ENCODE measurements at places on chromosomes 5 and 9. TPM values are rescaled to one million over a fixed set of nuclear protein-coding genes. Genes with fewer than 3 reads are reported as not detected.

F2RL2 gene
- total RNA-seq = 0.73 TPM

GPR107 gene
- 52.9 TPM for total RNA-seq

DNA sequence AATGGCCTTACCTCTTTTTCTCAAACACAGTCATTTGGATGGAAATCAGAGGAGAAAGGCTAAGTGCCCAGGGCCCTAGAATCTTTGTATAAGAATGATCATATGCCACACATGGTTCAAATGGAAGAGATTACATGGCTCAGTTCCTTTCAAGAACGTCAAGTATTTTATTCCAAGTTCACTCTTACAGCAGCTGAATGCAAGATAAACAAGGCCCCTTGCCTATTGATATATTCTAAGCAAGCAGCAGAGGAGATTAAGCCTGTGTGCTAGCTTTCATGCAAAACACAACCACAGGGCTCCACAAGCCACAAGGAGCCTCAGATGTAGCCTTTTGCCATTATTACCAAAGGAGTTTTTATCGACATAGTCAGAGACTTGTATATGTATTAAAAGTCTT, 55.3 kb upstream of the SLCO6A1 start:
- no peaks in the 10 kb centered on the region for H3K27me3 ChIP-seq
- H3K4me3 ChIP-seq = no peak overlapping the region
- H3K27ac ChIP-seq = no peak overlapping the region
- peaks cover 5% of the 10 kb centered on the region for H3K4me1 ChIP-seq
- H3K36me3 ChIP-seq = no peaks in the 10 kb centered on the region

DNA sequence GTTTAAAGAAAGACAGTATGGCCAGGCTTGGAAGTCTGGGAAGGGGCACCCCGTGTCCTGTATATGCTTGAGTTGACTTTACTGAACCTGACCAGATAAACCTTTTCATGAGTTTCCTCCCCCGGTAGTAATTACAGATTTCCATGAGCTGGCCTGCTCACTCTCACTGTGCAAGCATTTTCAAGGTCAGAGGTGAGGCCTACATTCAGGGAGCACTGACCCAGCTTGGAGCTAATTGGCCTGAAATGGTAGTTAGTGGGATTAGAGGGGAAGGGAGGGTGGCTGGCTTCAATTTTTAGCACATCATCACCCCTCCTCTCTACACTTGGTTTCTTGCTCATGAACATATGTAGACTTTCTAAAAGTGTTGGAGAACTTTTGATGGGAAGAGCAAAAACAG, 99.2 kb downstream of the PSAT1 start:
- H3K36me3 ChIP-seq = no peaks in the 10 kb centered on the region
- no peak for DNase-seq
- H3K27me3 ChIP-seq = no peaks in the 10 kb centered on the region
- no peak overlapping the region for H3K4me3 ChIP-seq
- H3K27ac ChIP-seq = no peak overlapping the region
- no peaks in the 10 kb centered on the region for H3K4me1 ChIP-seq

DNA sequence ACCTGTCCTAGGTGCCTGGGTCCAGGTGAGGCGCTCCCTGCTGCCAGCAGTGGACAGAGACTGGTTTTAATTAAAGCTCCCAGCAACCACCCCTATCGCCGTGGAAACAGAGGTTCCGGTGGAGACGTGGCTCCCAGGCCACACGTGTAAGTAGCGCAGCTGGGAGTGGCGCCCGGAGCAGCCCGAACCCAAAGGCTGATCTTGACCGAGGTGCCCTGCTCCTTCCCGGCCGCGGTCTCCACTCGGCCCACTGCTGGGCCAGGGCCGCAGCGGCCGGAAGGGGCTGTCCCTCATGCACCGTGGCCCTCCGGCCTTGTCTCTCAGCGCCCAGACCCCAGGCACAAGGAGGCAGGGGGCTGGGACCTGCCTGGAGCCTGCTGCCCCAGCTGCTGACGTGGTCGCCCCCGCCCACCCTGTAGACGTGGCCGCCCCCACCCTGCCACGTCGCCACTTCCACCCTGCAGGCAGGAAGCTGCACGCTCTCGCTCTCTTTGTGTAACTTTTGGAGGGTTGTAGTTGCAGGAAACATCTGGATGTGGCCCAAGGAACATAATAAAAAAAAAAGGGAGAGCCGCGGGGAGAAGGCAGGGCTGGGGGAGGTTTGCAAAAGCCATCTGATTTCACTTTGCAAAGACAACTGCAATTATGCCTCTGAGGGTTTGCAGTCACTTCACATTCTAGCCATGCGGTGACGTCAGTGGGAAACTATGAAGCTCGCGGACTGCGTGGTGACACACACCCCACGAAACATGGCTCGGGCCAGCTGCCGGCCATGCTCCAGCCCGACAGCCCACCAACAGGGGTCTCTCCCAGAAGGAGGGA, 129.9 kb downstream of the RXRA start:
- no peak overlapping the region for H3K4me3 ChIP-seq
- peaks cover 18% of the 10 kb centered on the region for H3K4me1 ChIP-seq
- DNase-seq = peak; percentile 75
- no peaks in the 10 kb centered on the region for H3K36me3 ChIP-seq
- H3K27me3 ChIP-seq = no peaks in the 10 kb centered on the region

Data from thyroid gland (tissue), 4 donors.